ENCODE measurements at places on chromosomes 1 and 21.

DNA sequence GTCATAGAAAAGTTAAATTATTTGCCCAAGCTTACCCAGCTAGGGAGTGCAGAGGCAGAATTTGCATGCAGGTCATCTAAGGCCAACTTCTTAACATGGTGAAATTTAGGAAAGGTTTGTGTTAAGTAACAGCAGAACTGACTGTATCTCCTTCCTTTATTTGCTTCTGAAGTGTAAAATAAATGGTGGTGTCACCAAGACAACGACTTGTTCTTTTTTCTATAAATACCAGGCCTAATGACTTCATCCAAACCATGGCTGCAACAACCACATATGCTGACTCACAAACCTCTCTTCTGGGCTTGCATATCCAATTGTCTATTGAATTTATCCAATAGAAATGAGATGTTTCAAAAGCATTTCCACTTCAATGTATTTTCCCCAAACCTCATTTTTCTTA, 19.1 kb downstream of the COL24A1 start:
- DNase-seq: no peak

- DNase-seq: peak; percentile 81
Observed at GRCh38 chr1:89820422-89821321, at the start of gene LRRC8D. Gene LRRC8D (plus strand): TSS chr1:89821032. CDS start chr1:89933069, 112,037 bp downstream.

- no peak for DNase-seq
Observed at GRCh38 chr1:219324629-219325367, 151.1 kb downstream of the LYPLAL1 start.

DNA sequence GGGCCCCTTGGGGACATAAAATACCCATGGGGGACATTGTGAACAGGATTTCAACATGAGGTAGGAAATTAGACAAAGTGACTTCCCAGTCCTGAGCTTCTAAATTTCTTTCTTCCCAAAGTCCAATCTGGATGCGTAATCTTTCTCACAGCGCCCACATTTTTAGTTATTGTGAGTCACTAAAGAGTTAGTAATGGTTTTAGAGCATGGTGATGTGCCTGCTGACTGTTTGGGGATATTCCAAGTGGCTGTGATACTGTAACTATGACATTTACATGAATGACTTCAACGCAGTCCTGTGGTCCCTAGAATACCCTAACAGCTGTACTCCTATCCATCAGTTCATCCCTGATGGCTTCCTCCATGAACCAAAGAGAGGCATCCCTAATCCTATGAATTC, 224.0 kb upstream of the COA6 start:
- no peak for DNase-seq

DNA sequence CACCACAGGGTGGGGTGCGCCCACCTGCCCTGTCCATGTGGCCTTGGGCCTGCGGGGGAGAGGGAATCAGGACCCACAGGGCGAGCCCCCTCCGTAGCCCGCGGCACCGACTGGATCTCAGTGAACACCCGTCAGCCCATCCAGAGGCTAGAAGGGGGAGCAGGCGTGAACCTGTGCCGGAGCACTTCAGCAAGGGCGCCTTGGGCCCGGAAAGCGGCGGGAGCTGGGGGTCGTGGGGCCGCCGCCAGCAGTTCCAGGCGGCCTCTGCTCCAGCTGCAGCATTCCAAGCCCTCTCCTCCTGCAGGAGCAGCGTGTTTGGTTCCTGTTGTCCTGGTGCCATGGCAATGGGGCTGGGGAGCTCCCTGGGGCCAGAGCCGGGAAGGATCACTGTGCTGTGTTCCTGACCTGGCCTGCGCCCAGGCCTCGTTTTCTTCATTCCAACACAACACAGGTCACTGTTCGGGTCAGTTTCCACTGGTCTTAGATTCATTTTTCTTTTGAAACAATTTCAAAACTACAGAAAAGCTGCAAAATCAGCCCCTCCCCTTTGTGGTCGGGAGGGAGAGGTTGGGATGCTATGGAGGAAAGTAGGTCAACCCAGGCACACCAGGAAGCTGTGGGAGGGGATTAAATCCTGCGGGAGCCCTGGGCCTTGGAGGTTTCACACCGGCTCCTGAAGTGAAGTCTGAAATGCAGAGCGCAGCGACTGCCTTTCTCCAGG, 18.8 kb downstream of the SLX9 start:
- no peak for DNase-seq
